ENCODE measurements at places on chromosomes 2 and 18.

DNA sequence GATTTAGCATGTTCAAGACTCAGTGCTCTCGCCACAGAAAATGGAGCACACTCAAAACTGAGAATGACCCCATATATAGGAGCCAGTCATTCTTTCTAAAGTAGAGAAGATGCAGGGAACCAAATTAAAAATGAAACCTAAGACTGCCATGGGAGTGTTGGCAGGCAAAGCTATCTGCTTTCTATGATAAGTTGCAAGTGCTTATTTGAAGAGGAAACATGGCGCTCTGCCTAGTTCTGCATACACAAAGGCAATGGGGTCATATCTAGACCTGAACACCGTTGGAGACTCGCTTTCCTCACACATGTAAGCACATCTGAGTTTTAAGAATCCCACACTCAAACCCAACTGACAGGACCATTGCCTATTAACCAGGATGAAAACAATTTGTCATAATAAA is 292.5 kb downstream of the ALK start:
- no peak for DNase-seq

GRCh38 chr18:56315363-56315762 is 323.0 kb downstream of the TXNL1 start:
- peak; percentile 84 for DNase-seq

GRCh38 chr2:140643761-140644187 is 1487.0 kb downstream of the LRP1B start:
- DNase-seq: peak; percentile 54

DNA sequence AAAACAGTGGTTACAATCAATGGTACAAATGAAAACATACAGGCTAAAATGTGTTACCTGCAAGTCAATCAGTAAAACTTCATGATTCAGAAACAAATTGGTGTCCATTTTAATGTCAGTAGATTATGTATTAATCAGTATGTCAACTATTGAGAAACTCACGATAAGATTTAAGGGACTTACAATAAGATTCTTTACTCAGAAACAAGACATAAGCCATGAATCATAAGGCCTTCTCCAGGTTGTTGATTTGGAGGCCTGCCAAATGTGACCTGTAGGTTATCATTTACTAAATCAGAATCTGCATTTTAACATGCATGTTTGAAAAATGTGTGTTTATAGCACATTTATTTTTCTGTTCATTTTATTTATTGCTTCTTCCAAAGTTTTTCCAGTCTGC is 623.1 kb downstream of the CCDC85A start:
- no peak for DNase-seq

- peak; percentile 96 for DNase-seq
Measured at GRCh38 chr2:188870289-188870688, 103.9 kb upstream of the COL3A1 start.

GRCh38 chr18:63223837-63224236 is 95.7 kb downstream of the BCL2 start:
- no peak for DNase-seq

DNA sequence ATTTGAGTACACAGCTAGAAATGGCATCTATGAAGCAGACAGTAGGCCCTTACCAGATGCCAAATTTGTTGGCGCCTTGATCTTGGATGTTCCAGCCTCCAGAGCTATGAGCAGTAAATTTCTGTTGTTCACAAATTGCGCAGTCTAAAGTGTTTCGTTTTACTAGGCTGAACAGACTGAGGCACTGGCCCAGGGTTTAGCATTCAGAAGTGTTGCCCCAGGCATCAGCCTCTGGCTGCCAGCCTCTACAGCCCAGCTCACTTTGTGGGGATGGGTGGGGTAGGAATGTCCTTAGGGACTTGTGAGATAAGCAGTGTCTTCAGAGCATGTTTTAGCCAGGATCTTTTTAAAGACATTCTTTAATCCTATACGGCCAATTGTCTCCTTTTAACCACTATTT is 51.5 kb upstream of the MGAT5 start:
- no peak for DNase-seq

GRCh38 chr2:197045115-197045514 is 118.6 kb upstream of the PGAP1 start:
- no peak for DNase-seq

DNA sequence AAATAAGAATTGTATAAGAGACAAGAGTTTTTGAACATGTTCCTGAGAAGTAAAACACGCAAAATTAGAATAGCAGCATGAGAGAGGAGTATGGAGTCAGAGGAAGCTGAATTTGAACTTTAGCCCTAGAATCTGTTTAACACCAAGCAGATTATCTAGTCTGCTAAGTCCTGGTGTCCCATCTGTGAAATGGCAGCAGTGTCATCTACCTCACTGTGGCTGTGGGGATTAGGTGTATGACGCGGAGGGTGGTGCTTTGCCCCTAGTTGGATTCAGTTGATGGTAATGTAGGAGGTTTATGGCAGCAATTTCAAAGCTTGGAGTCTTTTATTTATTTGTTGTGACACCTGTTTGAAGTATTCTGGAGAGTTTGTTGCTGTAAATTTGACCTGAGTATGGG is 79.2 kb downstream of the ZNF532 start:
- no peak for DNase-seq

DNA sequence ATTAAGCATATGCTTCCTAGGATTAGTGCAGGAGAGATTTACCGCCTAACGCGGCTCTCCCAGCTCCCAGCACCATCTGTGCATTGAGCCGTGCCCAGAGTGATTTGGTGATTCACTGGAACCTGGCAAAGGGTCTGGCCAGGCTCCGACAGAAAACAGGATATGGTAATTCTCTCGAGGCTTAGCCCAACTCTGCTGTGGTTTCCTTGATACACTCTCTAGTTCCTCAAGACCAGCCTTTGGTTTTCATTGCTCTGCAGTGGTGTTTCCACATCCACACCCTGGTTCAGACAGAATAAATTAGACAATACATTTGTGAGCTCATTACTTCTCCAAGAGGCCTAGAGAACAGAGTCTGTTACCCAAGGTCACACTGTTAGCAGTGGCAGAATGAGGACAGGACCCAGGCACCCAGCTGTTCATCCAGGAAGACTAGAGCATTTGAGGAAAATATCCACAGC is 23.0 kb upstream of the SMAD2 start:
- peak; percentile 59 for DNase-seq

- DNase-seq: no peak
Measured at GRCh38 chr2:4269885-4270284, 566.5 kb downstream of the DCDC2C start.

DNA sequence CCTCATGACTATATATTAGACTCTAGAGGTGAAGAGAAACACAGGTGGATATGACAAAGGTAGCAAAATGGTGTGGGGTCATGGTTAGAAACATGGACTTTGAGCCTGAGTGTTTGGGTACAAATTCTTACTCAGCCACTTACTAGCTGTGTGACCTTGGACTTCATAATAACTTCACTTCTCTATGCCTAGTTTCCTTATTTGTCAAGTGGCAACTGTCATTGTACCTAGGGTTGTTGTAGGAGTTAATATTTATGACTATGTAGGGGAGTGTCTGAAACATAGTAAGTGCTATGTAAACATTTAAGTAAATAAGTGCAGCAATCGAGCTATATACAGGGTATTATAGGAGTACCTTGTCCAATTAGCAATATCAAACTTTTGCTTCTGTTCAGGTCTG is 49.7 kb upstream of the RAPH1 start:
- no peak for DNase-seq

DNA sequence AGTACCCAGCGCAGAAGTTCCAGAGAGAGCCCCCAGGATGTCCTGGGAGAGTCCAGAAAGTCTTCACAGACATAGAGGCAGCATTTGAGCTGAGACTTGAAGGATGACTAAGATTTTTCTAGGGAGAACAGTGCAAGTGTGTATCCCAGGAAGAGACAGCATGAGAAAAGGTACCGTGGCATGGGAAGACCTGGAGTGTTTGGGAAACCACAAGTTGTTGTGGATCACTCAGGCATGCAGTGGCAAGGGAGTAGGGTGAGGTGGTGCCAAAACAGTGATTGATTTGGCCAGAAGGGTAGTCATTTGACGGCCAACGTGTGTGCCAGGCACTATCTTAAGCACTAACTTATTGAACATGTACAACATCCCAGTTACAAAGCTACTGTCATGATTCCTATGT is 24.5 kb upstream of the KCNK3 start:
- no peak for DNase-seq

- peak; percentile 80 for DNase-seq
Measured at GRCh38 chr2:176280867-176281658, 11.8 kb downstream of the MTX2 start.

GRCh38 chr18:46319783-46320182 is 215.6 kb downstream of the HAUS1 start:
- peak; percentile 49 for DNase-seq

DNA sequence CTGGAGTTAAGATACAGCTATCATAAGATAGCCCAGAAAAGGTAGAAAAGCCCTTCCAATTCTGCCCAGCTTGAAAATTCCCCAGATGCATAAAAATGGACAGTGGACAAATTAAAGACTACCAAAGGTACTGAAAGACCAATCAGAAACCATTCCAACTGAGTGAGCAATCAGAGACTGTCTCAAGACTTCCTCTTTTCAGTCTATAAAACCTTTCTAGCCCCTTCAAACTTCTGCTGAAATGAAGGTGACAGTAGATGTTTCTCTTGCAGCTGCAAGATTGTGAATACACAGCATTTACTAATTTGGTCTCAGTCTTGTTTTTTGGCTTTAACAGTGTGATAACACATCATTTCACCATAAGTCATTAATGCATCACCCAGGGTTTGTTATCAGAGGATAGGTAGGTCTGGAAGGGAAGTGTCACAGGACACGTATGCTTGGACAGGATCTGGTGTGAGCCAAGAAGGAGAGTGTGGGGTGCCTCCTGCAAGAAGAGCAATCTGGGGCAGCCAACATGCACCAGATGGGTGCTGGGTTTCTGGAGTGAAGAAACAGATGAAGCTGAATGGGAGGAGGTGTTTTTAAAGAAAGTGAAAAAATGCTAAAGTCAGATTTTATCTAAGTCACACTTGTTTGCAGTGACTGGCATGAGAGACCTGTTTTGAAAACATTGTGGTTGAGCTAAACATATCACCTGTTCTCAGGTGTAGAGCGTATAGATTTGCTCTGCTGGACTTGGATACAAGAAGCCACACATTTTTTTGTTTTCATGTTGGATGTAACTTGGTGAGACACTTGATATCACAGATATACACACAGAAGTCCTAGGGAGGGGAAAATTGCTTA is 75.3 kb upstream of the DDX18 start:
- DNase-seq: no peak
